Mesenchymal stem cell (in vitro differentiated cells and primary cell): ENCODE measurements at places on chromosomes 1 and 21.
A peak's percentile ranks its signal among the peaks of the same experiment; 100 is the strongest.

GRCh38 chr1:13642306-13643004 lies 57.5 kb upstream of the PRDM2 start:
- no peak for DNase-seq

DNA sequence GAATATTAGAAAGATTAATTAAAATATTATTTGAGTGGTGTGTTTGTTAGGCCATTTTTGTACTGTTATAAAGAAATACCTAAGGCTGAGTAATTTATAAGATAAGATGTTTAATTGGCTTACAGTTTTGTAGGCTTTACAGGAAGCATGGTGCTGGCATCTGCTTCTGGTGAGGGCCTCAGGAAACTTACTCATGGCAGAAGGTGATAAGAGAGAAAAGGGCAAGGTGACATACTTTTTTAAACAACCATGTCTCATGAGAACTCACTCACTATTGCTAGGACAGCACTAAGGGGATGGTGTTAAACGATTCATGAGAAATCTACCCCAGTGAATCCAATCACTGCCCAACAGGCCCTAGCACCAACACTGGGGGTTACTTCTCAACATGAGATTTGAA lies 56.7 kb upstream of the RGS21 start:
- no peak for DNase-seq

DNA sequence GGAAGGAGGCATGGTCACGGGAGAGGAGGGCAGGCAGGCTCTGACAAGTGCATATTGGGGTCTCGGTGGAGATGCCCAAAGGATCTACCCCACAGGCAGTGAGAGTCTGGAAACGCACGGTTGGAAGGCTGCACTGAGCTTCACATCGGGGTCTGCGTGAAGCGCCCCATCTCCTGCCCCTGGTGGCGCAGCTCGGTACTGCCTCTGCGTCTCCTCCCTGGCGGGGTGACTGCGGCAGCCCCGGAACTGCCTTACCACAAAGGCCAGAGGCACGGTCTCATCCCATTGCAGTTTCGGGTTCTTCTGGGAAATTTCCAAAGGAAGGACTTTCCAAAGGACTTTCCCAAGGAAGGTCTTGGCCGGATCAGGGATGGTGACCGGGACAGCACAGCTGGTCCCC lies 69.2 kb upstream of the AJAP1 start:
- no peak for DNase-seq

- no peak for DNase-seq
Measured at GRCh38 chr1:224739997-224740684, 124.0 kb downstream of the CNIH3 start.

DNA sequence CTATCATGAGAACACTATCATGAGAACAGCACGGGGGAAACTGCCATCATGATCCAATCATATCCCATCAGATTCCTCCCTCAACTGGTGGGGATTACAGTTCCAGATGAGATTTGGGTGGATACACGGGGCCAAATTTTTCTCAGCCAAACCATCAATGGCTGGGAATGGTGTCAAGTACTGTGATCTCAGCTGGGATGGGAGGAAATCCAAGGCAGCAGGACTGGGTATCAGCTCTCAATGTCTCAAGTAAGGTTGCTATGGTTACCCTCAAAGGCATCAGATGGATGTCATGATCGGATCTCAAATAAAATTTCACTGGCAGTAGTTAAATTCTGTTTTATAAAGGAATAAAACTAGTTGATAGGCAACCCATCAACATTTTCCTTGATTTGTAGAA lies 399.0 kb downstream of the KCNT2 start:
- DNase-seq: no peak

- DNase-seq: peak; percentile 42
Measured at GRCh38 chr1:205920159-205920558, 23.1 kb downstream of the SLC26A9 start.
